ENCODE measurements at places on chromosomes 6 and 20.

DNA sequence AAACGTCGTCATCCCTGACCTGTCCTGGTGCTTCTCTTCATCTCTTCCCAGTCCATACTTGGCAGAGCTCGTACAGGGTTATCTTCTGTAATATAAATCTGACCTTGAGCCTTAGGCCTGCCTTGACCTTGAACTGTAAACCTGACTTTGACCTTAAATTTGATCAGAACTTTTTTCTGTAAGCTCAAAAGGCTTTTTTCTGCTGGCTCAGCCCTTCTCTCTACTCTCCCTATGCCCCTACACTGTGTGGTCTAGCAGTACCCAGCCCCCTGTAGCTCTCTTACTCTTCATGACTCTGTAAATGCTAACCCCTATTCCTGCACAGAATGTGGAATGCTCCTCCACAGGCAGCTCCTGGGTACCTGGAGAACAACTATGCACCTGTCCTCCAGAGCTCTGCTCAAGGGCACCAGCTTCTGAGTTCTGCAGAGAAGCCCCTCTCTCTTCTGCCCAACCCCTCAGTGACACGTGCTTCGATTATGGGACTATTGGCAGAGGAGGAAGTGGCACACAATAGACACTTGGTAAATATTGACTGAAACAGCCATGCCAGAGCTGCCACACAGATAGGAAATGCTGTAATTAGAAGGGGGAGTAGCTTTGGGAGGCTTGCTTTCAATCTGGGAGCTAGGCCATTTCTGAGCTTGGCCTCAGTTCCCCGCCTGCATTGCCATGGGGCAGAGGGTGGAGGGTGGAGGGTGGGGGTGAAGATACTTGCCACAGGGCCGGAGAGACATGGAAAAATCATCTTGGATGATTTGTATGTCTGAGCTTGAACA, 15.4 kb downstream of the SNPH start:
- DNase-seq = no peak

DNA sequence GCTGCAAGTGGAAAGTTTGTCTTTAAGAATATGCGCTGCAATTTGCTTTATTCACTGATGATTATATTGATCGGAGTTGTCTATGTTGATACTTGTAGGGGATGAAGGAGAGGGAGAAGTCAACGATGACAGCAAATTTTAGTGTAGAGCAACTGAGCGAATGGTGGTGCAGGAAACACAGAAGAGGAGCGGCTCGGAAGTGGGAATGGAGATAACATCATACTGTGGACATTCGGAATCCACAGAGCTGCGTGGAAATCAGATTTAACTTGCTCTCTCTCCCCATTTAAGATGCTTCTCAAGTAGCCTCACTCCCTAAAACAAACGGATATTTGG, 722 bp upstream of the TMEM14B start:
- DNase-seq = no peak

DNA sequence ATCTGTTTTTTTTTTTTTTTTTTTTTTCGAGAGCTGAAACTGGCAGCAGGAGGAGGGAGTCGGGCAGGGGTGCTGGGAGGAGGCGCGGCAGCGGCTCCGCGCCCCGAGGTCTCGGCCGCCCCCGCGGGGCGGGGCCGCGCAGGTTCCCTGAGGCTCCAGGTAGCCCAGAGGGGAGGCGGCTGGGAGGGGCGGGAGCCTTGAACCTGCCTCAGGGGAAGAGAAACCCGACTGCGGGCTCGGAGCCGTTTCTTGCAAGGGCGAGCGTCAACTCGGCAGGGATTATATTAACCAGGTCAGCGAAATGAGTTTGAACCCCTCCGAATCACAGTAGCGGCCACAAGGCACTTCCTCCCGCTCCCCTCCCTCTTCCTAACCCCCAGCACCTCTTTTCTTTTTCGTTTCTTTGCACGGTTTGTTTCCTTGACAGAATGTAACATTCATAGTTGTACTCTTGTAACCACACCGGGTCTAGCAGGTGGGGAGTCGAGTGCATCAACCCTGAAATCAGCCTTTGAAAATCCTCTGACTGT, 2.0 kb downstream of the MYB start:
- DNase-seq = no peak

DNA sequence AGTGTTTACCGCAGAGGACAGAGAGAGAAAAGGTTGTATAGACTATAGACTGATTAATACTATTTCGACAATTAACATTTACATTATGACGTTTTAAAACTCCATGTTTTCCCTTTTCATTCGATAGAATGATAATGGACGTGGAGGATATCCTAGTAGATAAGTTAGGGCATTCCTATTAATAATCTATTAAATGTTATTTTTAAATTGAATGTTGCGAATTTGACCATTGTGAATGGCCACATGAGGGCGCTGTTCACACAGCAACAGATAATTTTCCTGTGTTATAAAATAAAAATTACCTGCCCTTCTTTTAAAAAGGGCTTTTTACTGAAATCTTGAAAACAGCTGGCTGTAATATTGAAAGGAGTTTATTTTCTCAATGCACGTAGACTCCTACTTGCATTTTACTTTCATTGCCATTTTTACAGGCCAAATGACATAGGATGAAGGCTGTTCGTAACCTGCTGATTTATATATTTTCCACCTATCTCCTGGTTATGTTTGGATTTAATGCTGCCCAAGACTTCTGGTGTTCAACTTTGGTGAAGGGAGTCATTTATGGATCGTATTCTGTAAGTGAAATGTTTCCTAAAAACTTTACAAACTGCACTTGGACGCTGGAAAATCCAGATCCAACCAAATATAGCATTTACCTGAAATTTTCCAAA, 3.3 kb downstream of the ADGRB3 start:
- DNase-seq = peak; percentile 32

DNA sequence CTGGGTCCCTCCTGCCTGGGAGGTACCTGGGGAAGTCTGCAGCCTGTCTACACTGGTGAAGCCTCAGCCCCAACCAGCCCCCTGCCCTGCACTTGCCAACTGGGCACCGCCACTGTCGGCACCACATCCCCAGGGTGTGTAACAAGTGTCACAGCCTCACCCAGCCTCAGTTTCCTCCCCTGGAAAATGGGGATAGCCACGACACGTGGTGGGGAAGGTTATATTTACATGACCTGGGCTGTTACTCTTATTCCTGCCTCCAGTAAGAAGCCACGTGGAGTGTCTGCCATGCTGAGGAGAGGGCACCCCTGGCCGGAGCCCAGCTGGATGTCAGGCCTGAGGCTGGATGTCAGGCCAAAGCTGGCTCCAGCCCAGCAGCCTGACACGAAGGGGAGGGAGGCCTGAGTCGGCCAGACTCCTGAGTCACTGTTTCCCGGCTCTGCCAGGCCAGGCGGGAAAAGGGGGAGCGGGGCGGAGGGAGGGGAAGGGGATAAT, 44.9 kb downstream of the SNAI1 start:
- no peak for DNase-seq

DNA sequence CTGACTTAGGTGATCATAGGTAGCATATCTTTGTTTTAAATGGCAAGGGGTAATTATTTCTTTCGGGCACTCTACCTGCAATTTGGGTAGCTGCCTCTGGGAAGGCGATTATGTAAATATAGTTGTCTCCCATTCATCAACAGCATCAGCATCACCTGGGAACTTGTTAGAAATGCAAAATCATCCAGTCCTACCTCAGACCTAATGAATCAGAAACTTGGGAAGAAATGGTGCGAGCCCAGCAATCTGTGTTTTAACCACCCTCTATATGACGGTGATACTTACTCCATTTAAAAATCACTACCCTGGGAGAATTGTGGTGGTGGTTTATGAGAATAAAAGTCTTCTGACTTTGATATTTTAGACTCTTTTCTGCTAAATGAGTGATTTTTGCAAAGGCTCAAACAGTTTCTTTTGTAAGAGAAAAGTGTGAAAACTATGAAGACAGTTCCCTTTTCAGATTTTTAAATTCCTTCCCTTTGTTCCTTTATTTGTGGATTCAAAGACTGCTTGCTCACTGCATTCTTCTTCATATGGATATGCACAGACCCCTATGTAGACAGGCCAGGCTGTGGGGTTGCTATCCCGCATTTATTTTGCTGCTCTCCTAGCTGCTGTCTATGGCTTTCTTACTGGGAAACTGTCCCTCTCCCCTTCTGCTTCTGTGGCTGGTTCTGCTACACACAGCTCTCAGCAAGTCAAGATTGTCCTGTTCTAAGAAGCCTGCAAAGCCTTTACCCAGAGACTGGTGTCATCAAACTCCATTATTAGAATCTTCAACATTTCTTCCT, 365.3 kb downstream of the RNF144B start:
- no peak for DNase-seq

GRCh38 chr6:69789578-69789977, 7.2 kb downstream of the LMBRD1 start:
- no peak for DNase-seq

DNA sequence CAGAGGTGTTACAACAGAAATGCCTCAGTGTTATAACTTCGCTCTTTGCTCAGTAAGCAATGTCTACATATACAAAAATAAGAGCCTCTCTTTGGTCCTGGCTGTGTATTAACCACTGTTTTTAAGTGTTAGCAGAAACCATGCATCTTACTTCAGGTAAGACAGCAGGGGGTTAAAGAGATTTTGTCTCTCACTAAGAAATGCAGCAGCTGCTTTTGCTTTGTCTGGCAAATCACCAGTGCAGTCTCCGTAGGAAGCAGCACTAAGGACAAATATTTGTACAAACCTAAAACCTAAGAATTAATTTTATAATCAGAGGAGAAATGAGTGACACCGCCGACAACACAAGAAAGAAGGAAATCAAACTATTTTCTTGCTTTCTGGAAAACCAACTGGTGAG, 758 bp downstream of the SMIM28 start:
- no peak for DNase-seq

- no peak for DNase-seq
Measured at GRCh38 chr6:109252261-109253041, 129.8 kb downstream of the CD164 start.

DNA sequence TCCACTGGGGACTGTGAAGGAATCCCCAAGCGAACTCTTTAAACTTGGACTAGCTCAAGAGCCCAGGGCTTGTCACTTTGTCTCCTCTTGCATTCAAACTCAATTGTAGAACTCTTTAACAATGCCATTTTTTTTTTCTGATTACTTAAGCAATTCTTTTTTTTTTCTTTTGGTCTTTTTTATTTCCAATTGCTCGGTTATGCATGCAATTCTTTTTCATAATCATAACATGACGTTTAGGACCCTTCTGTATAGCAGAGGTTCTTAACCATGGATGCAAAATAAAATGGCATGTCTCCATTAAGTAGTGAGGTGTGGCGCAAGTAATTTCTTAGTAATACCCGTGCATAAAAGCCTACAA, 466 bp upstream of the BFSP1 start:
- peak; percentile 6 for DNase-seq

DNA sequence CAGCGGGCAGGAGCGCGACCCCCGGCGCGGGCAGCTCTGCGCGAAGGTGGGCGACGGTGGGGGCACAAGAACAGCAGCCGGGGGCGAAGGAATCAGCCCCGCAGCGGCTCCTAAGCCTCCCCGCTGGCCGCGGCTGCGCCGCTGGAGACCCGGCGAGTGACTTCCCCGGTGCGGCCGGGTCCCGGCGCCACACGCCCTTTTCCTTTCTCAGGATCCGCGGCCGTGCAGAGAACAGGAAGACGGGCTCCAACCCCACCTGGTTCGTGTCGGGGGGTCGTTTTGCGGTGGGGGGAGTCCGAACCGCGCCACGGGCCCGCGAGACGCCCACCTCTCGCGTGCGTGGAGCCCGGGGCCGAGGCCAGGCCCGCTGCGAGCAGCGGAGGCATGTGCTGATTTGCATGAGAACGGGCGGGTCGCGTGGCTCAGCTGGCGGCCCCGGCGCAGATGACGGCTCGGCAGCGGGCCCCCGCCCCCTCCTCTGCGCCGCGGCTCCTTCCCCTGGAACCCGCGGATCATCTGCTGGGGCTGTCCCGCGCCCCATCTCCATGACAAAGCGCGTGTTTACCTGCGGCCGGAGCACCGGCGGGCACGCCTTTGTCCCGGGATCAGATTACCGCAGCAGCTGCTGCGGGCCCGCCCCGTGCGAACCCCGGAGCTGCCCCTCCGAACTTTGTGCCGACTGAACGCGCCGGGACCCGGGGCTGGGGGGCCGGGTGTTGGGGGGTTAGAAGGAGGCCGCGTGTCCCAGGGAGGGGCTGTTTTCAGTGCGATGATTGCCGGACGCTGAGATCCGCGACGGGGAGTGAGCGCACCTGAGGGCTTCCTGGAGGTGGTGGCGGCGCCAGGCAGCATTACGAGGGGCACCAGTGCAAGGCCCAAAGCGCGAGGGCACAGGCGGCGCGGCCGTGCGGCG, 4.9 kb upstream of the DLL1 start:
- DNase-seq = no peak

DNA sequence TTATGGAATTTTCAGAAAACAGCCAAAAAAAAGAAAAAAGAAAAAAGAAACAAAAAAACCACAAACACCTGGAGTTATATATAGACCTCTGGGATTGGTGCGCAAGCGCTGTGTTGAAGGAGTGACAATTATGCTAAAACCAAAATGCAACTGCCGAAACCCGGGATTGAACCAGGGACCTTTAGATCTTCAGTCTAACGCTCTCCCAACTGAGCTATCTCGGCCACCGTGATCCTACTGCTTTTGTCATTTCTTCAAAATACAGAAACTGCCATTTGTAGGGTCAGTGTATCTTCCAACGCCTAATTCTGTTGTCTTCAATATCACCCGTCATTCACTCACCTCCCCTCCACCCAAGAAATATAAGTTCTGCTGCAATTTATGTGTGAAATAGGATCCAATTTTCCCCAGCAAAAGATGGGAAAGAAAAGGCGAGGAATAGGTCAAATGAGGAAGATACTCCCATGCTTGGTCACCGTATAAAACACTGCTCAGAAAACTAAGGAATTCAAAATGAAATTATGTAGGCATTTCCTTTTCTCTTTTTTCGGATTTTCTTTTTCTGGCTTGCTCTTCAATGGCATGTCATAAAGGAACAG, 116.0 kb downstream of the TRIM27 start:
- peak; percentile 88 for DNase-seq

DNA sequence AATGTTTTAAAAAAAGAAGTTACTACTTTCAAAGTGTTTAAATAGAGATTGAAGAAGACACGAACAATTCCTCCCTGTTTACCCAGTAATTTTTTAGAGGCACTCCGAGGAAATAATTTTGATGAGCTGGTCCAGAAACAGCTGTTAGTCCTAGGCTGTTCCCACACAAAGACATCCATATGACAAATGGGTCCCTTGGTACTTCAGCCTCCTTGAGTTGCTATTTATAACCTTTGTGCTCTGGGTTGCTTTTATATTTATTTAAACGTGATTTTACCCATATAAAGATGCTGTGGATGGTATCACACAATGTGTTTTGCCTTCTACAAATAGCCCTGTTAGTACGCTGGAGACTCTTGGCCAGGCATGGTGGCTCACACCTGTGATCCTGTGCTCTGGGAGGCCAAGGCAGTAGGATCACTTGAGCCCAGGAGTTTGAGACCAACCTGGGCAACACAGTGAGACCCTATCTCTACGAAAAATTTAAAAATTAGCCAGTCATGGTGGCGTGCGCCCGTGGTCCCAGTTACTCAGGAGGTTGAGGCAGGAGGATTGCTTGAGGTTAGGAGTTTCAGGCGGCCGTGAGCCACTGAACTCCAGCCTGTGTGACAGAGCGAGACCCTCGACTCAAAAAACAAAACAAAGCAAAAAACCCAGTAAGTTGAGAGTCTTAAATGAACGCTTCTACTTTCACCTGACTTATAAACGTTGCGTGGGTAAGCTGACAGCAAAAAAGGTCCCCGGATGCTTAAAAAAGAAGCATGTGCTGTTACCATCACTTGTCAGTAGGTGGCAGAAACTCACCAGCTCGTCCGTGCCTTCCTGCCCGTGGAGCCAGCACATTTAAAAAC, 56.9 kb upstream of the ARMH2 start:
- peak; percentile 74 for DNase-seq
